H1 (cell line): ENCODE measurements at places on chromosomes 1 and 21. TPM values are rescaled to one million over a fixed set of nuclear protein-coding genes. Genes with fewer than 3 reads are reported as not detected.

PTTG1IP gene
- polyA plus RNA-seq, result 88.9 and 90.8 TPM in 2 replicates

ADAMTS4 gene
- 4.6 and 6.4 TPM in 2 replicates for polyA plus RNA-seq

EIF2D gene
- 36.2 and 37.1 TPM in 2 replicates for polyA plus RNA-seq

- no peaks in the 10 kb centered on the region for H3K27me3 ChIP-seq
- H3K4me1 ChIP-seq, result no peaks in the 10 kb centered on the region
- peak; percentile 9 for DNase-seq
- no peaks in the 10 kb centered on the region for H3K36me3 ChIP-seq
- no peak overlapping the region for H3K4me3 ChIP-seq
Measured at GRCh38 chr1:5514527-5515183, 477.6 kb downstream of the NPHP4 start.

DNA sequence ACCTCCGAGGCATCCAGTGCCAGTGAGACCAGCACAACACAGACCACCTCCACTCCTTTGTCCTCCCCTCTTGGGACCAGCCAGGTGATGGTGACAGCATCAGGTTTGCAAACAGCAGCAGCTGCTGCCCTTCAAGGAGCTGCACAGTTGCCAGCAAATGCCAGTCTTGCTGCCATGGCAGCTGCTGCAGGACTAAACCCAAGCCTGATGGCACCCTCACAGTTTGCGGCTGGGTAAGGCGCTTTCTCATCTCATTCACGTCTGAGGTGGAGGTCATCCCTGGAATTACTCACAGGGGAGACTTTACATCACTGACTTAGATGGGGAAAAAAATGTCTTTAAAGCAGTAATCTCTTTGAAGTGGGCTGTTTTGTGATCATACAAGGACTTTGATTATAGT, 106.3 kb downstream of the CD247 start:
- H3K4me3 ChIP-seq, result no peak overlapping the region
- no peaks in the 10 kb centered on the region for H3K27me3 ChIP-seq
- no peak for DNase-seq
- H3K27ac ChIP-seq, result no peak overlapping the region

- DNase-seq, result no peak
- H3K4me1 ChIP-seq, result peaks cover 2% of the 10 kb centered on the region
- peaks cover 13% of the 10 kb centered on the region; the same call in 1 of the 2 replicates for H3K27me3 ChIP-seq
- no peak overlapping the region for H3K27ac ChIP-seq
Measured at GRCh38 chr1:7705908-7706216, 65.2 kb upstream of the VAMP3 start.

GRCh38 chr21:43613755-43614638, 45.3 kb downstream of the HSF2BP start:
- H3K27me3 ChIP-seq, result no peaks in the 10 kb centered on the region
- H3K4me1 ChIP-seq, result no peaks in the 10 kb centered on the region
- no peak for DNase-seq
- no peaks in the 10 kb centered on the region for H3K36me3 ChIP-seq
- no peak overlapping the region for H3K27ac ChIP-seq
- no peak overlapping the region for H3K4me3 ChIP-seq

GRCh38 chr1:209041927-209042326, 541.6 kb upstream of the CAMK1G start:
- H3K36me3 ChIP-seq, result no peaks in the 10 kb centered on the region
- no peaks in the 10 kb centered on the region for H3K4me1 ChIP-seq
- H3K27me3 ChIP-seq, result no peaks in the 10 kb centered on the region; the same call in 1 of the 2 replicates
- DNase-seq, result no peak
- no peak overlapping the region for H3K4me3 ChIP-seq
